ENCODE measurements at places on chromosomes 12 and 14.

- DNase-seq = no peak
Observed at GRCh38 chr12:100395811-100396210, 38.9 kb downstream of the SLC17A8 start.

GRCh38 chr12:13311551-13311950, 115.0 kb downstream of the EMP1 start:
- DNase-seq = no peak

DNA sequence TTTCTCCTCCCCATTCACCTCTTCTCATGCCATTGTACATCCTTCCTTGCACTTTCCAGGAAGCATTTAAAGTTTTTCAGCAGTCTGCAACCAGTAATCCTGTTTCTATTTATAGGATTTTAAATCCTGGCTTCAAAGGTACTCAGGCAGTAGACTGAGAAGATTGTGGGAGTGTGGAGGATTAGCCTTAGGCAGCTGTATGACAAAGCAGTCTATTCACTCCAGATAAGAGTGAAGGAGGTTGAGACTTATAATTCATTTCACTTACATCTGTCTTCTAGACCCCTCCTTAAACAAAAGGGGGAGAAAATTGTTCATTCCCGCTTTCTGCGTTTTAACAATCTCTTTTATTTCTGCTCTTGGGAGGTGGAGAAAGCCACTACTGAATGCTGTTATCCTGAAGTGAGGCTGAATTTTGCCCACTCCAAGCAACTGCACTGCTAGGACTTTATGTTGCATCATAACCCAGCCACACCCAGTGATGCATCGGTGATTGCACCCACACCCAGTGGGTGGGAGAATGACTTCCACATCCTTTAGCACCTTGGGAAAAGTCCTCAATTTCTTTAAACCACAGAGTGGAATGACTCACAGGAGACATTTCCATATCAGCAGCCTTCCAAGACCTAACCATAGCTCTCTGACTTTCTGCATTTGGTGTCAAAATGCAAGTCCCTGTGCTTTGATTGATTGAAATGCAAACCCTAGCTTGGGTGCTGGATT, 382.5 kb upstream of the ATP2B1 start:
- DNase-seq = no peak

DNA sequence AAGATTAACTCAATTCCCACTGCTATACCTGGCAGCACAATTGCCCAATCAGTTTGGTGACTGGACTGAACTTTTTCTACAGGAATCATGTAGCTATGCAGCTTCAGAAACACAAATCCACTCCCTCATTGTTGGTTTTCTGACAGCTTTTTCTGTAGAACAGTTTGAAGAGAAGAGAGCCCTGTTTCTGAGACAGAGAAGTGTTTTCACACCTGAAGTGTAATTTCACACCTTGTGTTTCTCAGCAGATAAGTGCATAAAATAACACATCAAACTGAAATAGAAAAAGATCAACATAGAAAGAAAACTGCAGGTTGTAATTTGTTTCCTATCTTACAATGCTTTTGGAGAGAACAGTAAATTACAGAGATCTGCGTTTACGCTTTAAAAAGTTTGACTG, 335.6 kb downstream of the SNAPC1 start:
- no peak for DNase-seq

DNA sequence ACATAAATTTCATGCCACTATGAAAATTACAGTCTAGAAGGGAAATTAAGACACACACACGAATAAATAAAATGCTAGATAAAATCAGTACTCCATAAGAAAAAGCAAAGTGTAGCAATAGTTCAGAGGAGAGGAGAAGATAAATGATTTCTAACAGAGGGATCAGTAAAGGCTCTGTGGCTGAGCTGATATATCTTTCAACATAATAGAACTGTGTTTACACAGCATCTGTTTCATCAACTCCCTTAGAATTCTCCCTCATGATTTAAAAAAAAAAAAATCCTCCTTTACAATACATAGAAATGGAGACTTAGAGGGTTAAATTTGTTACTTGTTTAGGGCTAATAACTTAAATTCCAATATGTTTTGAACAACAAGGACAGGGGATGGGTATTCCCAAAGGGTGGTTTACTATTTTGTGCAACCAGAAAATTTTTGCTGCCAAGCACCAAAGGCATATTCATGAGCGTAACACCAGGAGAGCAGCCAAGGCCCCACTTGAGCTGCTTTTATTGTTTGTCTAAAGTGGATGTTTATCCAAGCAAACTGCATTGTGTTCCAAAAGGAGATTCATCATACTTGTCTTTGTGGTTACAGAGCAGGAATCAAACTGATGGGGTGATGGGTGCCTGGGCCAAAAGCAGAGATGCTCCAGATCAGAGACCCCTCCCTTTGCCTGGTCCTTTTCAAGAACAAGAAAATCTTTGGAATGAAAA, 162.7 kb downstream of the BMP4 start:
- DNase-seq = no peak

GRCh38 chr12:45622210-45622937, 107.1 kb upstream of the ARID2 start:
- DNase-seq = no peak

DNA sequence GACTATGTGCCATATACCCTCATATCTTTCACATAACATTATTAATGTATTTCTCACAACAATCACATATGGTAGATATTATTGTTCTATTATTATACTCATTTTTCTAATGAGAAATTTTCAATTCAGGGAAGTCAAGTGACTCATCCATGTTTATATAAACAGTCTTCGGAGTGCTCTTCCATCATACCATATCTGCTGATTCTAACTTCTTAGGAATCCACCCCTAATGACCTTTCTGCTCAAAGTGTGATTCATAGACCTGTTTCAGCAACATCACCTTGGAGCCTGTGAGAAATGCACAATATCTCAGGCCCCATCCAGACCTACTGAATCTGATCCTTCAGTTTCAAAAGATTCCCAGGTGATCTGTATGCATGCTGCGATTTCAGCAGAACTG, 39.8 kb upstream of the OVCH1 start:
- no peak for DNase-seq

- no peak for DNase-seq
Observed at GRCh38 chr12:117499759-117500485, 138.5 kb upstream of the NOS1 start.

- DNase-seq = no peak
Observed at GRCh38 chr14:43449291-43449690, 1057.8 kb downstream of the FSCB start.

- no peak for DNase-seq
Observed at GRCh38 chr14:40623643-40624042, 983.0 kb upstream of the LRFN5 start.

DNA sequence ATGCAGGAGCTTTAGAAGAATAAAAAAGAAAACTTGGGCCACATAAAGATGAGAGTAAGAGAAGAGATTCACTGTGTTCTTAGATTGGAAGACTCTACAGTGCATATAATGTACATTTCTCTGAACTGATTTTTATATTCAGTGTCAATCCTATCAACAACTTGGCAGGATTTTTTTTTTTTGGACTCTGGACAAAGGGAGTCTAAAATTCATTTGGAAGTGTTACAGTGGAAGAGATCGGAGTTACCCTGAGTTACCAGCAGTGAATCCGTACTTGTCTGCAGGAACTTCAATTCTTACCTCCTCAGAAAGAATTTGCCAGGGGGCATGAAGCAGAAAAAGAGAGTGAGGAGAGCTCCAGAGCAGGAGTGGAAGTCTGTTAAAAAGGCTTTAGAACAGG, 24.0 kb downstream of the SERPINA11 start:
- no peak for DNase-seq

DNA sequence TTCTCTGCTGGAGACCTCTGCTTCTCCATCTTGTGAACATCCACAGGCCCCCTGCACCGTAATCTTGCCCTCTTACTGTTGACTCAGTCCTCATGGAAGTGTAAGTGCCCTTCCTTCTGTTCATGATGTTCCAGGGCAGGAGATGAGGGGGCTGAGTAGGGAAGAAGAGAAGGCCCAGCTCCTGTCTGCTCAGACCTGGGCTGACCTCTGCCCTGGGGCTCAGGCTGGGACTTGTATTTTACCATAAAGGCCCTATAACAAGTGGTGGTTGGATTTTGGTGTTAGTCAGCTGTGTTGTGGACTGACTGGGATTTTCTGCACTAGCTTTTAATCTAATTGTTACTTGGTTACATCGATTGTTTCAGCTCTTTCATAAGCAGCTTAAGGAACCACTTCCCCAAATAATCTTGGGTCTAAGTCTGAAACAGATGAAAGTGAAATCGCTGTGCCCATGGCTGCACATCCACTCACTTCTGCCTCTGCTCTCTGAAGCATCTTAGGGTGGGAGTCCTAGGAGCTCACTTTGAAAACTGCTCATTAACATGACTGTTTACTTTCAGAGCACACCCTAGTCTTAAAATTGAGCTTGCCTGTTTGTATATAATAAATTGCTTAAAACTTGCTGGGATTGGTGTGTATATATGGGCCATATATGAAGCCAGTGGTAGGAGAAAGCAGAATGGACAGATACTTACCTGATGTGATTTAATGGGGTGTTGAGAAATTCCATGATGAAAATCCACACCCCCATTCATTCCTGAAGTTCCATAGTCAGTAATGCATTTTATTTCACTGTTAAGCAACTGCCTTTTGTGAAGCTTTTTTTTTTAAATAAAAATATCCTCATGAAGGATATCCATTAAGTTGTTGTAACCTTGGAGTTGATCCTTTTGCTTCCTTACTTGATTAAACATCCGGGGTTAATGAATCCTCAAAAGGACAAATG, 17.7 kb downstream of the C12orf71 start:
- DNase-seq = no peak

DNA sequence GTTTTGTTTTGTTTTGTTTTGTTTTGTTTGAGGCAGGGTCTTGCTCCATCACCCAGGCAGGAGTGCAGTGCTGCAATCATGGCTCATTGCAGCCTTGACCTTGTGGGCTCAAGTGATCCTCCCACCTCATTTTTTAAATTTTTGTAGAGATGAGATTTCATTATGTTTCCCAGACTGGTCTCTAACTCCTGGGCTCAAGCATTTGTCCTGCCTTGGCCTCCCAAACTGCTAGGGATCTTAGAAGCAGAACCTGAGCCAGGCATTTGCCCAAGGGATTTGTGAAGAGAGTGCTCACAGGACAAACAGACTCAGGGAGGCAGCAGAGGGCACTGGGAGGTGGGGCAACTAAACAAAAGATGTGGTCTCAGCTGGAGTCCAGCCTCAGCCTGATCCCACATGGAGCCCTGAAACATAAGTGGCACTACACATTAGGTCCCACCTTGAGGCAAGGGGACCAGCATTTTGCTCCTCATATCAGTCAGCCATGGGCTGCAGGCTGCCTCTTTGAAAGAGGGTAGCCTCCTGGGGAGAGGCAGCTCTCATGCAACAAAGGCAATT, 86.2 kb upstream of the CMKLR1 start:
- no peak for DNase-seq

- DNase-seq = no peak
Observed at GRCh38 chr14:105945896-105946295, 419.5 kb downstream of the TMEM121 start.

- no peak for DNase-seq
Observed at GRCh38 chr14:101233808-101234207, 327.5 kb upstream of the DIO3 start.

DNA sequence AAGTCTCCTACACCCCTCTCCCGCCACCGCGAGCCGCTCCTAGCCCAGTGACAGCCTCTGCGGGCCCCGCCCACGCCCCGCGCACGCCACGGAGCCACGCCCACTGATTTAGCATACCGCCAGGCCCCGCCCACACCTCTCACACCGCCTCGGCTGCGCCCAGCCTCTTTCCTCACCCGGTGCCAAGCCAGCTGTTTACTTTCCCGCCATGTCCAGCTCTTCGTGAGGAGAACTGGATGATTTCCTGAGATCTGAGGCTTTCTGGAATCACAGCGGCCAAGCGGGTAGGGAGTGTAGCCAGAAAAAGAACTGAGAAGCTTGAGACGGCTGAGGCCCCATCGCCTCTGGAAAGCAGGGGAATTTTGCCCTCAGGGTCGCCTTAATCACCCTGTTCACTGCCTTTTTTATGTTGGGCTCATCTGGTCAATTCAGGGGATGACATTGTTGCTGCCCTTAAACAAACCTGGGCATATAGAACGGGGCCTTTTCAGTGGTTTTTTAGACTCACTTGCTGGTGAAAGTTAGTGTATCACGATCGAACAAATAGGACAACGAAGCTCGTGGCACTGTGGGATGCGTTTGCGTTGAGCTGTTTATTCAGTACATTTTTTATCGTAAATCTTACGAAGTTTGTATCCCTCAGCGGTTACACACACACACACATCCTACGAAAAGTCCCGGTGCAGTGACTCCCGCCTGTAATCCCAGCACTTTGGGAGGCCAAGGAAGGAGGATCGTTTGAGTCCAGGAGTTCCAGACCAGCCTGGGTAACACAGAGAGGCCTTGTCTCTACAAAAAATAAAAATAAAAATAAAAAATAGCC, at the start of gene RNF212B:
RNF212B (plus strand) TSS at position 165 of the 823 bp plus-strand sequence. CDS start 2,410 bp downstream, outside the sequence.
- DNase-seq = peak; percentile 63

GRCh38 chr12:123995023-123995748, 22.2 kb downstream of the ZNF664 start:
- DNase-seq = no peak

DNA sequence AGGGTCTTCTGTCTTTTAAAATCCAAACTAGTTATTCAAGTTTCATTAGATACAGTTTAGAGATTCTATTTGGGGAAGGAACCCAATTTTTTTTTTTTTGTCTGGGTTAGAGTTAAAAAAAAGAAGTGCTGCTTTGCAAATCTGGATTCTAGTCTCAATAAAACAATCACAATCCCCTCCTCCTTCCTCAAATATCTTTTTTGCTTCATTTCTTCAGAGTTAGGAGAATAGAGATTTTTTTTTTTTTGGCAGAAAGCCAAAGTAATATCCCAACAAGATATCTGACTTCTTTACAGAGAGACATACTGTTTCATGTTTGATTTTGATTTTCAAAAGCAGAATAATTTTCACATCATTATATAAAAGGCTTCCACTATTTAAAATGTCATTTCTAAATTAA, 201.9 kb downstream of the FOXN3 start:
- DNase-seq = no peak

DNA sequence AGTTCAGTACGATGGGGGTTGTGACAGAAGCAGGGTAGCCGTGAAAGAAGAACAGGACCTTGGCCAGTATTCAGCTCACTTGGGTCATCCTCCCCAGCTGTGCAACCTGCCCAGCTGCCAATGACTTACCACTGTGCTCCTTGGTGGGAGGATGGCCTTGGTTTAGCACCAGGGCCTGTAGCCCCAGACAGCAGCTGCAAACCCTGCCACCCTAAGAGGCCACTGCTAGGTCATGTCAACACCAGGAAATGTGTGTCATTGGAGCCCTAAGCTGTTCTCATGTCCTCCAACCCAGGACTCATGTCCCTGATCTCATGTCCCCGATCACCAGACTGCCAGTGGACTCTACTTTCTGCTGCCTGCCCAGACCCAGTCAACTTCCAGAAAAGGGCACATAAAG, 3.0 kb upstream of the CRACR2A start:
- no peak for DNase-seq

Measured in stimulated activated CD8-positive, alpha-beta memory T cell treated with anti-CD3 and anti-CD28 coated beads, Interleukin-2, amount 100 ng/mL, for 1 hour (primary cell).